ENCODE measurements at places on chromosomes 4 and X.
A peak's percentile ranks its signal among the peaks of the same experiment; 100 is the strongest.

GRCh38 chr4:152686452-152687013 is 6.7 kb upstream of the TMEM154 start:
- no peak for DNase-seq

DNA sequence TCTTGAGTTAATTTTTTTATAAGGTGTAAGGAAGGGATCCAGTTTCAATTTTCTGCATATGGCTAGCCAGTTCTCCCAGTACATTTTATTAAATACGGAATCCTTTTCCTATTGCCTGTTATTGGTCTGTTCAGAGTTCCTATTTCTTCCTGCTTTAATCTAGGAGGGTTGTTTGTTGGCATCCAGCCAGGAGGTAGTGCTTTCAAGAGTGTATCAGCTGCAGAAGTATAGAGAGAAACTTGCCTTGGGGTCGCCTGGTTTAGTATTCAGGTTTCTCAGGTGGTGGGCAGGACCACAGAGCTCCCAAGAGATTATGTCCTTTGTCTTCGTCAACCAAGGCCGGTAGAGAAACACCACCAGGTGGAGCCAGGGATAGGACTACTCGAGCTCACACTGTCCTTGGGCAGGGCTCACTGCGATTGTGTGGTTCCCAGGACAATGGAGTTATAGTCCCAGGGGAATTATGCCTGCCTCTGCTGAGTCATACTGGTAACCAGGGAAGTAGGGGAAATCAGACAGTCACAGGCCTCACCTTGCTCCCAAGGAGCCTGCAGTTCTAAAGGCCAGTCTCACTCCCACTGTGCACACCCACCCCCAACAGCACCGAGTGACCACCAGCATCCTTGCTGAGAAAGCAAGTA is 168.1 kb downstream of the VSIG4 start:
- no peak for DNase-seq

DNA sequence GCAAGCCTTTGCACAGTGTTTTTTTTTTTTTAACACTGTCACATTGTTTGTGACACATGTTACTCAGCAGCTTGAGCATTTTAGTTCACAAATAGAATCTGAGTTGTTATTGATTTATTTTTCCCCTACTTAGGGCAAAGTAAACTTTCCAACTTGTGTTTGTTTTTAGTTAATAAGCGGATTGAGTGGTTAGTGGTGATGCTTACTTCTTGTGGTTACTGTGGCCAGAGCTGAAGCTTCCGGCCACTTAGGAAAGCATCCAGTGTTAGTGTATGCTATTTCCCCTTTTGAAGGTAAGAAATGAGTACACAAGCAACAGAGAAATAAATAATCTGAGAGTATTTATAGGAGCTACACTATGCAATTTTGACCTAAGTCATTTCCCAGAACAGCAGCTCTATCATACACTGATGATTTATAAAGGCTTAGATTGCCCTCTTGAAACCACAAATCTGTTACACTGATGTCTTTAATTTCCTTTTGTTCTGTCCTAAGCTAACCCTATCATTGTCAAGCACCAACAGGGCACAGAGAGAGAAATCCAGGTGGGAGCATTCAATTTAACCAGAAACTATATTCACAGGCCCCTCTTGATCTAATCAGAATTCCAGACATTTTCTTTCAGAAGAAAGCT is 2464.6 kb downstream of the PCDH7 start:
- DNase-seq = no peak

DNA sequence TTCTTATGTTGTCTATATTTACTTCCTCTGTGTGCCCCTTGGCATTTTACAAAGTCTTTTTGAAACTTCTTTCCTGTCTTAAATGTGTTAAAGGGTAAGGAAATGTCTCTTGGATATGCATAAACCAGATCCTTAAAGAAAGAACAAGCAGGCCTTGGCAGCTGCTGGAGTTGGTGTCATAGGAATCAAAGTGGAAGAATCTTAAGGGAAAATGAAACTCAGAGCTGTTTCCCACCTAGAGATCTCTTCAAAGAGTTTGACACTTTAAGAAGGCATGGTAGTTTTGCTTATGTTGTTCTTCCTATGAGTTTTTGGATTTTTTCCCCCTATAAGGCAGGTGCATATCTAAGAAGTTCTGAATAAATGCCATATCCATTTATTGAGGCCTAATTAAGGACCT is 37.0 kb upstream of the CWH43 start:
- no peak for DNase-seq

DNA sequence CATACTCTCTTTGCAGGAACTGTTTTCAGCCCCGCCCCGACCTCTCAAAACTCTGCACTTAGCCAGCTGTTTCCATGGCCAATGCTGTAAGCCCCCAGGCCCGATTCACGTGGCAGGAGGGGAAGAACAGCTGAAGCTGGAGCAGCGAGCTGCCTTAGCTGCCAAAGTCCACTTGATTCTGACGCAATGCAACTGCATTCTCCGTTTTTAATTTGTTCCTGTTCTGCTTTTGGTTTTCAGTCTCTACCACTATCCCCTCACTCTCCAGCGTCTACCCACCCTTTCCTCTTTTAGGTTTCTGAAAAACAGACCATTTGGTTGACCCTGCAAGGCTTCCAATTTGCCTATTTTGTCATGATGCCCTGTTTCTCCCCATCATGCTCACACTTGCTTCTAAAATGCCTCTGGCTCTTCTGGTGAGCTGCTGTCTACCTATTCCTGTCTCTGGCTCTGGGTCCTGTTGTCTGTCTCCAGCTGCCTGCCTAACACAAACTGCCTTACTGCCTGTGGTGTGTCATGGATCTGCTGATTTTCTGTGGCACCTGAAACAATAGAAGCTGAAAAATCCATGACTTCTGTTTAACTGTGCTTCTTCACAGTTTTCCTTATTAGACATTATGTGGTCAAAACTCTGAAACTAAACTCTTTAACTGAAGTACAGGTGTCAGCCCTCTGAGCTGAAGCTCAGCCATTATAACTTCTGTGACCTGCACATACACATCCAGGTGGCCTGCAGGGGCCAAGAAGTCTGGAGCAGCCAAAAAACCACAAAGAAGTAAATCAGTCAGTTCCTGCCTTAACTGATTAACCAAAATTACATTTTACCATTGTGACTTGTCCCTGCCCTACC is 160.5 kb upstream of the AGTR2 start:
- peak; percentile 26 for DNase-seq

DNA sequence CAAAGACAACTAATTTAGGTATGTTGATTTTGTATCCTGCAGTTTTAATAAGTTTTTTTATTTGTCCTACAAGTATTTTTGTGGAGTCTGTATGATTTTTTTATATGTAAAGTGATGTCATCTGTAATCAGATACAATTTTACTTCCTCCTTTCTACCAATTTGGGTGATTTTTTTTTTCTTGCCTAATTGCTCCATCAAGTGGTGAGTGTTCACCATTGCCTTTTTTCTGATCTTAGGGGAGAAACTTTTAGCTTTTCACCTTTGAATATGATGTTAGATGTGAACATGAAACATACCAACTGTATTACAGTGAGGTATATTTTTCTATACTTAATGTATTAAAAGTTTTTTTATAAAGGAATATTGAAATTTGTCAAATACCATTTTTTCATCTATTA is 362.3 kb downstream of the PABPC4L start:
- no peak for DNase-seq

DNA sequence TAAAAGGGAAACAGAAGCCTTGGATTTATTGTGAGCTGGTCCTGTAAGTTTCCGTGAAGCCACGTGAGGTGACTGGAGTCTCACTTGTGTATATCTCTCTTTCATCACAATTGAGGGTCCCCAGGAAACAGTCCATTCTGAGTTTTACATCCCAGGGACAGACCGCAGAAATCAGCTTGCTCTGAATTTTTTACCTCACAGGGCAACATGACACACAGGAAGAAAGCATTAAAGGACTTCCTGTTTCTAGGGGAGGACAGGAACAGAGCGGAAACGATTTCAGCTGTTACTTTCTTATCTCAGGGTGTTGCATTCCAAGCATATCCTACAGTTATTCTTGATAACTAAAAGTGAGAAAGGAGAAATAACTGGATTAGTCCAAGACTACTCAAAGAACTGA is 553.5 kb downstream of the TRAM1L1 start:
- DNase-seq = no peak

- no peak for DNase-seq
These were observed 163.3 kb upstream of the RASGEF1B start for GRCh38 chr4:81634766-81635549.

- no peak for DNase-seq
These were observed 502.6 kb upstream of the TECRL start for GRCh38 chr4:64911846-64912245.

- no peak for DNase-seq
These were observed 43.8 kb upstream of the CPEB2 start for GRCh38 chr4:14958436-14958835.

GRCh38 chr4:164892018-164892417 is 15.0 kb downstream of the APELA start:
- DNase-seq = no peak

- no peak for DNase-seq
These were observed 500.8 kb upstream of the PABPC4L start for GRCh38 chr4:134702374-134702773.

DNA sequence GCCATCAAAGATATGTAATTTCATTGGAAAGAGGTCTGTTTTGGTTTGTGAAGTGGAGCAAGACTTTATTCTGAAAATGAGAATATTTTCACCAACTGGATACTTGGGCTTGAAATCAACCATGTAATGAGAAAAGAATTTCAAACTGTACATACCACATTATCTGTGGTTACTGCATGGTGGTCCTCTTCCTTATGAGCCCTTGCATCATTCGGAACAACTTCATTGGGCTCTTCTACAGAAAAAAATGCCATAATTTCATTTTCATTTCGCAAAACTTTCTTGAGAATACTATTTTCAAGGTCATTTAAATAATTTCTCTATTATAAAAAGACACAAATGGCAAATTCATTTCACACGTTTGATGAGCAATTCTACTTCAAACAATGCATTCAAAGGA is 148.6 kb upstream of the RPS6KA6 start:
- no peak for DNase-seq

DNA sequence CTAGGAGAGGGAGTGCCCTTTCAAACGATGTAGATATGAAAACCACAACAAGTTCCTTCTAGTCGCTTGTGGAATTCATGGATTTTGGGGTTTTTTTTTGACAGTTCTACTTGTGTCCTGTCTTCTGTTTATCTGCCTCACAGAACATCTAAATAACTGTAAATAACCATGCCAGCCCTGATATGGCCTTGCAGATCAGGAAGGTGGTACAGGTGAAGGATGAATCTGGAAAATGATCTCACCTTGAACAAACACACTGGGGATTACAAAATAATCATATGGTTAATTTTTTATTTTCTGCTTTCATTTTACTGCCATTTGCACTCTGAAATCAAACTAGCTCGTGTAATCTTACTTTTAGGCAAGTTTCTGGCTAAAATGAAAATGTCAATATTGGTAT is 37.2 kb downstream of the GPR82 start:
- no peak for DNase-seq

DNA sequence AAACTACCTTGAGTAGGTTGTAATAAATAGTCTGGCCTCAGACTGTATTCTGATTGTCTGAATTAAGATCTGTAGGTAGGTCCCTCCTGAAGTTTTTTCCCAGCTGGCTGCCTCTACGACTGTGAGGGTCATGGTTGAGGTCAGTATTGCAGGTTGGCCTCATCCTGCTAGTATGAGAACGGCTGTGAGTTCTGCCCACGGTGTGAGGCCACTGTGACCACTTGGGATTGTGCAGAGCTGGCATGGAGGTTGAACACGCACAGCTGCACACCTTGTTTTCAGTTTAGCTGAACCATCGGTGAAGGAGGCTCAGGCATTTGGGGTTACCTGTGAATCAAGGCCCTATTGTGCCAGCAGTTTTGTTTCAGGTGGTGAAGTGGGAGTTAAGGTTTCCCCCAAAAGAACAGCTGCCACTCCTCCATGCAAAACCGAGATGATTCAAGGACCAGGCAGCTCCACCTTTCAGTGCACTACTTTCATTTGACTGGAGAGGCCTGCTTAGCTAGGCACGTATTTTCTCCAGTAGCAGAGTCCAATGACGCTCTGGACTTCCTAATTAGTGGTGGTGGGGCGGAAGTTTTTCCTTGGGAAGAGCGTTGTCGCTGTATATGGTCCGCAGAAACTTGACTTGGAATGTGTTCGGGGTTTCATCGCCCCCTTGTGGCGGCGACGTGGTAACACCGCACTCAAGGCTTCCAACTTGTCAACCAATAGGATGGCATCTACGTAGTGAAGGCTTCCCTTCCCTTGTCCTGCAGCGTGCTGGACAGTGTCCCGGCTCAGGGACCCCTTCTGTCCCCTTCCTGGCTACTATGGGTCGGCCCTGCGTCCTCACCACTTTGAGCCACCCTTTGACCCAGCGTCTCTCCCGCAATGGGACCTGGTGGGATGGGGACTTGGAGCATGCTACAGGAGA is 13.8 kb downstream of the CMC4 start:
- DNase-seq = peak; percentile 71

DNA sequence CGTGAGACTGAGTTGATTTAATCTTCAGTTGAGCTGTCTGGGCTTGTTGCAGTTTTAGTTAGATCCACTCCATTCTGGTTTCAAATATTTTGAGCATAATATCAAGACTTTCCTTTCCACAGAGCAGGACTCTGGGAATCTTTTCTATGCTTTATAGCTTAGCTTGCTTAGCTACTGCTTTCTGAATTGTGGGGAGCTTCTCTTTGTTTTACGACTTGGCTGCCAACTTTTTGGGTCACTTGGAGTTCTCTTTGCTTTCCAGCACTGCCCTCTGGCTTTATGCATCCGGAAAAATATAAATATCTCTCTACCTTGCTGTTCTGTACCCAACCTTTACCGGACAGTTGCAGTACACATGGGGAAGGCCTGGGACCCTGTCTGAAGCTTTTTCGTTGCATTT is 292.1 kb downstream of the STIM2 start:
- no peak for DNase-seq

DNA sequence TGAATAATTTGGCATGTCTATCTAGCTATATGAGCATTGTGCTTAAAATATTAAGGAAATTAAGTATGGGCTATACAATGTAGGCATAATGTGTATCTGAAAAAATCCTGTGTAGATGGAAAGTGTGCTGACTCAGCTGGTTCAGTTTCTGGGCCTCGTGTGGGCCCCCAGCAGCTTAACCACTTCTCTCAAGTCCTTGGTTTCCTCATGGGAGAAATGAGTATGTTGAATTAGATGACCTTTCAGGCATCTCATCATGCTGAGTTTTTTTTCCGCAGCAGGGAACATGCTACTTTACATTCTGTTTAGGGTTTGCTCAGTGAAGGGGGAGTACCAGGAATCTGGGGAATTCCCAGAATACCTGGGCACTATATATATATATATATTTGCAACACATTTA is 30.5 kb downstream of the RHOH start:
- DNase-seq = no peak

DNA sequence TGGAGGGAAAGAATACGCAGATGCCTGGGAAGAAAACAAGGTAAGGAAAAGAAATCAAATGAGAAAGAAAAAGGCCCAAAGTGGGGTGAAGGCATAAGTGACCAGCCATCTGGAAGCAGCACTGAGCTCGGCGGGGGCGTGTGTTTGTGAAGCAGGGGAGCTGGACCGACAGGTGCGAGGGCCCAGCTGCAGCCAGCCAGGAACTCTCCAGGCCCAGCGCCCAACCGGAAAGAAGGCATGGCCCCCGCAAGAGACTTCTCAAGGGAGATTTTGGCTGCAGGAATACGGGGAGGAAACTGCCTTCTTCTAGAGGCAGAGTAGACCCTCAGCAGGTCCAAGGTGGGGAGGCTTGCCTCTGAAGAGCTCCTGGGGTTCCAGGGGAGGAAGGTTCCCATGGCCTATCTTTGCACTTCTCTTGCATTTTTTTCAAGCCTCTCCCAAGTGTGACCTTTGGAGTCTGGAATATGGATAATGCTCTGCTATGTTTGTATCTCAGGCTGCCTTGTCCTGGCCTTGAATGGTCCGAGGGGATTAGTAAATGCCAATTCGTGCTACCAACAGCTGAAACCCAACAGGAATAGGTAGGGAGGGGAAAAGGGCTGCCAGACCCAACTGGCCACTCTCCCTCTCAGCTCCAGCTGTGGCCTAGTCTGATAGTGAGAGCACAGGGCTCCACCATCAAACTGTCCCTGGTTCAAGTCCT is 10.8 kb upstream of the CITED1 start:
- DNase-seq = no peak
